ENCODE measurements at places on chromosomes 2 and 18. TPM values are rescaled to one million over a fixed set of nuclear protein-coding genes. Genes with fewer than 3 reads are reported as not detected.

DNA sequence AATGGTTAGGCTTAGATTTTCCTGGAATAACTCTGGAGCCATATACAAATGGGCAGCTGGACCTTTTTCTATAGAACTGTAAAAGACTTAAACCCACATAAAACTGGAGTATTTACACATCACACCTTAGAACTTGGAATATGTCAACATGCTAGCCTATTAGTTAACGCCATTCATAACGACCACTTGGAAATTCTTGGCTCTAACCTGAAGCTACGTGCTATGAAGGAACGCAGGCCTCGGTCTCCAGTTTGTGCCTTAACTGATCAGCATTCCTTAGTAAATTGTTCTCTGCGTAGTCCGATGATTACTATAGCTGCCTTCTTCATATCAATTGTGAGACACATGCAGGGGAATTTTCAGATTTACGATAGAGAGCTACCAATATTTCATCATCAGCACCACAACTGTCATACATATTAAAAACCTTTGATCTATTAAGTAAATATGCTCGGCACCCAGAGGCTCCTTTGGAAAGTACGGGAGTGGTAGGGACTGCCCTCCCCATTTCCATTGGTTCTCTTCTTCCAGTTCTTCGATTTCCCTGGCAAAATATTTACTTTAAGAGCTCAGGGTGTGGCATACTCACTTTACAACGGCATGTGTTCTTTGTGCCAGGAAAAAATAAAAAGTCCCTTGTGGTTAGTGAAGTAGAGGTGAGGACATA, 17.5 kb upstream of the CCL20 start:
- DNase-seq, result no peak

Gene SLC16A14
- polyA plus RNA-seq, result 2.0 TPM

DNA sequence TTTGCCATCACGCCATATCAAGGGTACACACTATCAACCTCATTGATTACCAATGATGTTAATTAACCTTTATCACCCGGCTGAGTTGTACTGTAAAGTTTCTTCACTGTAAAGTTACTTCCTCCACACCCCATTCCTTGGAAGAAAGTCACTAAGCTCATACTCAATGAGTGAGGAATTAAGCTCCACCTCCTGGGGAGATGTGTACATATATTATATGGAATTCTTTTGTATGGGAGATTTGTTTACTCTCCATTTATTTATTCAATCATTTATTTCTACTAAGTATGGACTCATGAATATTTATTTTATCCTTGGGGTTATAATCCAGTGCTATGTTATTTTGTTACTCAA, 56.8 kb downstream of the C2orf74 start:
- no peak for DNase-seq

Gene SKA1
- polyA plus RNA-seq, result 2.6 TPM

Gene HMSD
- not detected for polyA plus RNA-seq

DNA sequence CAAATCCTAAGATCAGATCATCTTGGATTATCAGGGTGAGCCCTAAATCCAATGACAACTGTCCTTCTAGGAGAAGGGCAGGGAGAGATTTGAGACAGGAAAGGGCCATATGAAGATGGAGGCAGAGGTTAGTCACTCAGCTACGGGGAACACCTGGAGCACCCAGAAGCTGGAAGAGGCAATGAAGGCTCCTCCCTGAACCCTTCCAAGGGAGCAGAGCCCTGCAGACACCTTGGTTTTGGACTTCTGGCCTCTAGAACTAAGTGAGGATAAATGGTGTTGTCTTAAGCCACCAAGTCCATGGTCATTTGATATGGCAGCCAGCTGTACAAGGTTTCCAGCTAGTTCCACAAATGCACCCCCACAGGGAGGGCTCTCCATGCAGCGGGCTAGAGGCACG, 6.9 kb upstream of the PTPN2 start:
- no peak for DNase-seq

GRCh38 chr2:22491442-22491841, 893.5 kb upstream of the KLHL29 start:
- DNase-seq, result no peak

DNA sequence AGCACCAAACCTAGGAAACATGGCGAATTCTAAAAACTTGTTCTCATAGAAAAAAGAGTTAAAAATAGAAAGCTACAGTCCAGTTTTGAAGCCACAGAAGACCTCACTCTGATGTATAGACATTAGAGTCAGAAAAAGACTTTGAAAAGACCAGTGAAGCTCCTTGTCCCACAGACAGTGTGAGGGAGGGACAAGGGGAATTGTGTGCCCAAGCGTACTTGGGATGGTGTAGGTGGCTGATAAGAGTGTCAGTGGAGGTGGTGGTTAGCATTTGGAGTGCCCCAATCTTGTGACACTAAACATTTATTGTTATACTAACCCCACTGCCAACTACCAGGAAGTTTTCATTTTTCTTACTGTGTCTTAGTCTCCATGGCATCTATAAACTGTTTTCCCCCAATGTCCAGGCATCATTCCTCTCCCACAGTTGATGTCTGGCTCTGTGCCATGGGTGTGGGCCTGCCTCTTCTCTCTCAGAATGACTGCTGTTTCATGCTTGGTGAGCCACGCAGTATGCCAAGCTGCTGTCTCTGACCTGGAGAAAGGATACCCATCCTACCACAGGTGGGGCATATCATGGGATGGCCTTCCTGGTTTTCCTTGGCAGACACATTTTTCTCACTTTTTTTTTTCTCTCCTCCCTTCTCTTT, 161.4 kb downstream of the RPIA start:
- no peak for DNase-seq

Gene MCFD2
- 40.0 TPM for polyA plus RNA-seq

DNA sequence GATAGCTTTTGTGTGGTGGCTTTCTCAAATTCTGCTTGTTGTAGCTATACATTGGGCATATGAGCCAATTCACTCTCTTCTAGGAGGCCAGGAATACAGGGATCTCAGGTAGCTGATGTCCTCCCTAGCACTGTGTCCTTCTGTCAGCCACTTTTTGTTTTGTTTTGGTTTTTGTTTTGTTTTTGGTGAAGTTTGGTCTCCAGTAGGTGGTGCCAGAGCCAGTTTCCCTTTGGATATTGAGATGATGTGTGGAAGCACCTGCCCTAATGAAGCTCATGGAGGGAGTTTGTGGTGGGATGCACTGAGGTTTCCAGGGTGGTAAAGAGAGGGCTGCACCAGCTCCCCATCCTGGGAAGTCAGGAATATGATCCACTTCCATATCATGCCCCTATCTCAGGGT, 100.5 kb upstream of the VWC2L start:
- DNase-seq, result no peak

GRCh38 chr2:70062270-70062669, 25.0 kb upstream of the PCBP1 start:
- no peak for DNase-seq

- peak; percentile 17 for DNase-seq
Observed at GRCh38 chr2:228624733-228625132, 443.2 kb upstream of the SPHKAP start.

- no peak for DNase-seq
Observed at GRCh38 chr2:134393075-134393461, 139.2 kb downstream of the MGAT5 start.

DNA sequence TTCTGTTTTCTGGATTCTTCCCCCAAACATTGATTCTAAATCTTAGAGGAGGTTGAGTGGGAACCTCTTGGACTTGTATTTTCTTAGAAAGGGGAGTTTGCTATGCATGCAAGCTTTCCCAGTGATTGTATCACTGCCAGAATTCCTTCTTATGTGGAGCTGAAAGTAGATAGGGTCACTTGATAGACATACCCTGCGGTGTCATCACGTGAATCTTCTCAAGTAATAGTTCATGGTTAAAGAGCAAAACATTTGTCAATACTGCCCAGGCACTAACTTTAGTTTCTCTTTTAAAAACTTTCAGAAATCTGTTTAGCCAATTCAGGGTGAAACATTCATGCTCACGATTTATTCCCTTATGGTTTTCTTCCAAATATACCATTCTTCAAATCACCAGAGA, 6.4 kb downstream of the PMAIP1 start:
- no peak for DNase-seq

DNA sequence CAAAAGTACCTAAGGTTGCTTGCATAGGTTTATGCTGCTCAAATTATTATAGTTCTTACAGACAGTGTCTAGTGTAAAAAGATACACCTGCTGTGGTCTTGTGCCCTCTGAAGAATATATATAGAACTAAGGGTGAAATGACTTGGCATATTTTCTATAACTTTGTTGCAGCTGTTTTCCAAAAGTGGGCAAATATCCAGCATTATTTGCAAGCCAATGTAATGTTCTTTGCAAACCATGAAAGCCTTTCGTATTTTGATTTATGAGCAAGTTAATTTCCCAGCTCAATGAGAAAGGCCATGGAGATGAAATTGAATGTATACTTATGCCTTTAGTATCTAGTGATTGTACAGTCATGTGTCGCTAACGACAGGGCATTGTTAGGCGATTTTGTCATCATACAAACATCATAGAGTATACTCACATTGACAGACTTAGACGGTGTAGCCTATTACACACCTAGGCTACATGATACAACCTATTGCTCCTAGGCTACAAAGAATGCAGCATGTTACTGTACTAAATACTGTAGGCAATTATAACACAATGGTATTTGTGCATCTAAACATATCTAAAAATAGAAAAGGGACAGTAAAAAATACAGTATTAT, 116.3 kb downstream of the PLCL1 start:
- no peak for DNase-seq

DNA sequence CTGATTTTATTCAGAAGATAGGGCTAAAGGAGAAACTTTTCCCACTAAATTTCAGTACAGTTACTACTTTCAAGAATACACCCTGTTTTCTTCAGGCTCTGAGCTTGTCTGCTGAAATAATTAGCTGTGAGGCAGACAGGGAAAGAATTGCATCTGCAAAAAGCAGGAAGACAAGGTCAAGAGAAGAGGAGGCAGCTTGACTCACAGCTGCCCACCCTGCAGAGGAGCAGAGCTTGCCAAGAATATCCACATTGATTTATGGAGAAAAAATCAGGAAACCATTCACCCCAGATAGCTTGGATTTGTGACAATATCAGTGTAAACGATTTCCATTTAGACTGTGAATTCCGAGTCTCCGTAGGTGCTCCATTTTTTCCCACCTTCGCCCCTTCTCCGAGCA, 49.0 kb downstream of the ACTR2 start:
- DNase-seq, result no peak

- DNase-seq, result no peak
Observed at GRCh38 chr2:140814141-140814540, 1316.7 kb downstream of the LRP1B start.

DNA sequence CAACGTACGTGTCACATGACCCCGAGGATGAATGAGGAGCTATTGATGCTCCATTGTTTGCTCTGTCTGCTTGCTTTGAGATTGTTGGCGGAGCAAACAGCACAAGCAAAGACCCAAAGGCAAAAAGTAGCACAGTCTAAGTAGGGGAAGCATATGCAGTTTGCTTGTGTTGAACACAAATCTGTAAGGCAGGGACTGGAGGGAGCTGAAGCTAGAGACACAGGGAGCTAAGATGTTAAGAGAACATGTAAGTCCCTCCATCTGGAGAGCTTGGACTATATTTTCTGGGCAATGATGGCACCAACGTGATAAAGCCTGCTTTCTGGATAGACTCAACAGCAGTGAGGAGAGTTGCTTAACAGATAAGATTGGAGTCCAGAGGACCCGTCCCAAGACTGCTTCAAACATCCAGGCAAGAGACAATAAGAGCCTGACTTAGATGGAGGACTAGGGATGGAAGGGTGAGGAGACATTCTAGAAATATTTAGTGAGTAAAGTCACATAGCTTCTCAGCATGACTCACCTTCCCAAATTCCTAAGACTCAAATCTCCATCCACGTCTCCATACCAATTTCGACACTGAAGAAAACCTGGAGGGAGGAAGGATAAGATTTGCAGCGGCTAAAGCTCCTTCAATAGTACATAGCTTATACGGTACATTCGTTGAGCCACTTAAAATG, 88.1 kb upstream of the KLF7 start:
- DNase-seq, result no peak

DNA sequence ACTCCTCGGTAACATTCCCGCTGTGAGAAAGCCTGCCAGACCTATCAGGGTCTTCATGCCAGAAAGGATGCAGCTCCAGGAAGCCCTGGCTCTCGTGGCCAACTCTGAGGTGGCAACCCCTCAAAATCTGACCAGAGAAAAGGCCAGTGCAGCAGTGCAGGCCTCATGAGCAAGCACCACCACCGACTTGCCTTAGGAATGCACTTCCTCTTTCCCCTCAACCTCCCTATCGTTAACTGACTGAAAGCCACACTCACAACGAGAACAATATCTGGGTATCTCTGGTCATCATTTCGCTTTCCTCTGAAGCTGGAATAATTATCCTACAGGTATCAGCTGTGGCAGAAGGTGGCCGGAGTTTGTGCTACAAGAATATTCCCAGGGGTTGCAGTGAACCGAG, 101.4 kb upstream of the POU3F3 start:
- DNase-seq, result no peak

- DNase-seq, result no peak
Observed at GRCh38 chr18:3422905-3423304, 27.1 kb upstream of the TGIF1 start.

Gene KIF5C
- 1.6 TPM for polyA plus RNA-seq

DNA sequence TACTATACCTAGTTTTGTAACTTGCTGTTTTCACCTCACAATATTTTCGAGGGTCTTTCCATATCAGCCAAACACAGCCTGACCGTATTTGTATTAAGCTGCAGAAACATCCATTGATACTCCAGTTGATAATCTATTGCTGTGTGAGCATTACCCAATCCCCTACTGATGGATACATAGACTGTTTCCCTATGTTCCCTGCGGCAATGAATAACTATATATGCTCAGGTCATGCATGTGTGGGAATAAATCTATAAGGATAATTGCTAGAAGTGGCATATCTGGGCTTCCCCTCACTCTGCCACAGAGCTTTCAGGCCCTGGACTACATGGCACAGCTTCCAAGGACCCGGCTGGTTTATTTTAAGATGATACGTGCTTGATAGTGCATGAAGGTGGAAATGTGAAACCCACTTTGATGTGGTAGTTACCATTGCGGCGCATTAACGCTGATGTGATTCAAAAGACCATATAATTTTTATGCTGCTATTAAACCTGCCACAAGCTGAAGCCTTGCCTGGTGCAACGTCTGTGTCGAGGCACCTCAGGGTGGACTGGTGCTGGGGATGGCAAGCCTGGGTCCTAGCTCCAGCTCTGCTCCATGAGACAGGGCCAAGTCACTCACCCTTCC, 130.8 kb upstream of the MSH6 start:
- no peak for DNase-seq

- no peak for DNase-seq
Observed at GRCh38 chr2:23662941-23663920, 263.7 kb downstream of the ATAD2B start.

Gene LAMA1
- polyA plus RNA-seq, result 1.8 TPM

- peak; percentile 13 for DNase-seq
Observed at GRCh38 chr2:114316532-114317300, 125.7 kb upstream of the DPP10 start.
